RWPE1 (cell line): ENCODE measurements at places on chromosomes 5 and 9.

- no peak for DNase-seq
Observed at GRCh38 chr9:77841739-77842386, 189.7 kb downstream of the GNAQ start.

GRCh38 chr9:113853333-113853732, 22.8 kb upstream of the ZNF618 start:
- peak; percentile 43 for DNase-seq

DNA sequence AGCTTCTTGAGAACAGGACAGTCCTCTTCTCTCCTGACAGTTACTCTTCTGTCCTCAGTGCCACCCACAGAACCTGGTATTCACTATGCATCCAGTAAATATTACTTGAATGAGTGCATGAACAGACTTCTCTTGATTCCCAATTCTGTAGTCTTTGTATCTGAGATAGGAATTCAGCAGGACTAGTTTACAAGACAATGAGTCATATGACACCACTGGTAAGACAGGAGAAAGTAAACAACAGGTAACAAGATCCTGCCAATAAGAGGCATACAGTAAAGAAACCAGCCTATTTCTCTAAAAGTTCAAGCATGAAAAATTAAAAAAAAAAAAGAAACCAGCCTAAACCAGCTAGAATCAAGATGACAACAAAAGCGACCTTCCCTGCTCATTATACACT, 6.2 kb downstream of the ZNF883 start:
- DNase-seq: peak; percentile 19

DNA sequence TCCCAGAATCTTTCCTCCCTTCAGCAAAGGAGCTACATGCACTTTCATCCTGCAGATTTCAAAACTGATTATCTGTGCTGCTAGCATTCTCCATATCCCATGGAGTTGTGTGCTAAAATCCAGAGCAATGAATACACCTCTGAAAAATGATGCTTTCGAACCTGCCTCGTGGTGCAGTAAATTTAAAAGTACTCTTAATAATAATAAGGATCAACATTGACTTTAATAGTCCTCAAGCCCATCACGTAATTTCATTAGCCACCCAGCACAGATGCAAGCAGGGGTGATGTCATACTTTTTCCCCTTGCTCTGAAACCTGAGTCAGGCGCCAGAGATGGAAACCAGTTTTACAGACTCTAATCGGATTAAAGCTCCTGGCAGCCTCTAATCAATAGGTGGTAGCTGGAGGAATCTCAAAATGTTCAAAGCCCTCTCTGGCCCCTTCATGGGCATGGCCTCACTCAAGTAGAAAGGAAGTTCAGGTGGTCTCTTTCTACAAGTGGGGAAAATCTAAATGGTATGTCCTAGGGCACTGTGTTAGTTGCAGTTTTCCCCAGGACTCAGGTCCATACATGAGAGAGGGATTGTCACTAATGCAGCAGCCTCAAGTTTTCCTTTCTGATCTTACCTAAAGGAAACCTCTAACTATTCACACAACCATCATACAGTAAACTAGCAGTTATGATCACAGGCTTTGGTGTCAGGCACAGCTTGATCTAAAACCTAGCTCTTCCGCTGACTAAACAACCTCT, 221.6 kb upstream of the SLC30A5 start:
- DNase-seq: no peak
